Activated CD8-positive, alpha-beta T cell treated with anti-CD3 and anti-CD28 coated beads for 36 hours (primary cell): ENCODE measurements at places on chromosomes 5 and 9.

GRCh38 chr5:35284364-35284763 is 54.1 kb upstream of the PRLR start:
- no peak for DNase-seq

- no peak for DNase-seq
These were observed 6.8 kb downstream of the TENT4A start for GRCh38 chr5:6719896-6720560.

DNA sequence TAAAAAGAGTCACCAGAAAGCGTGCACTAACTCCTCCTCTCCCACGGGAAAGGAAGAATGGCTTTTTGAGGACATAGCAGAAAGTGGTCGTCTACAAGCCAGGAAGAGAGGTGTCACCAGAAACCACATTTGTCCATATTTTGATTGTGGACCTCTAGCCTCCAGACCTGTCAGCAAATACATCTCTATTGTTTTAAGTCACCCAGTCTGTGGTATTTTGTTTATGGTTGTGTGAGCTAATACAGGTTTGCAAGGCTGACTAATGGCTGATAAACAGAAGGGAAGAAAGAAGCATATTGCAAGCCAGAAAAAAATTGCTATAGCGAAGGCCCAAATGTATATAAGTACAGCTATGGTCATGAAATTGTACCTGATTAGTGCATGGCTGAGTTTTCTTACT is 21.4 kb downstream of the WDR70 start:
- DNase-seq: no peak

DNA sequence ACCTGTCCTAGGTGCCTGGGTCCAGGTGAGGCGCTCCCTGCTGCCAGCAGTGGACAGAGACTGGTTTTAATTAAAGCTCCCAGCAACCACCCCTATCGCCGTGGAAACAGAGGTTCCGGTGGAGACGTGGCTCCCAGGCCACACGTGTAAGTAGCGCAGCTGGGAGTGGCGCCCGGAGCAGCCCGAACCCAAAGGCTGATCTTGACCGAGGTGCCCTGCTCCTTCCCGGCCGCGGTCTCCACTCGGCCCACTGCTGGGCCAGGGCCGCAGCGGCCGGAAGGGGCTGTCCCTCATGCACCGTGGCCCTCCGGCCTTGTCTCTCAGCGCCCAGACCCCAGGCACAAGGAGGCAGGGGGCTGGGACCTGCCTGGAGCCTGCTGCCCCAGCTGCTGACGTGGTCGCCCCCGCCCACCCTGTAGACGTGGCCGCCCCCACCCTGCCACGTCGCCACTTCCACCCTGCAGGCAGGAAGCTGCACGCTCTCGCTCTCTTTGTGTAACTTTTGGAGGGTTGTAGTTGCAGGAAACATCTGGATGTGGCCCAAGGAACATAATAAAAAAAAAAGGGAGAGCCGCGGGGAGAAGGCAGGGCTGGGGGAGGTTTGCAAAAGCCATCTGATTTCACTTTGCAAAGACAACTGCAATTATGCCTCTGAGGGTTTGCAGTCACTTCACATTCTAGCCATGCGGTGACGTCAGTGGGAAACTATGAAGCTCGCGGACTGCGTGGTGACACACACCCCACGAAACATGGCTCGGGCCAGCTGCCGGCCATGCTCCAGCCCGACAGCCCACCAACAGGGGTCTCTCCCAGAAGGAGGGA is 129.9 kb downstream of the RXRA start:
- DNase-seq: peak; percentile 87

- no peak for DNase-seq
These were observed 1.8 kb downstream of the GRM6 start for GRCh38 chr5:178993236-178993765.

DNA sequence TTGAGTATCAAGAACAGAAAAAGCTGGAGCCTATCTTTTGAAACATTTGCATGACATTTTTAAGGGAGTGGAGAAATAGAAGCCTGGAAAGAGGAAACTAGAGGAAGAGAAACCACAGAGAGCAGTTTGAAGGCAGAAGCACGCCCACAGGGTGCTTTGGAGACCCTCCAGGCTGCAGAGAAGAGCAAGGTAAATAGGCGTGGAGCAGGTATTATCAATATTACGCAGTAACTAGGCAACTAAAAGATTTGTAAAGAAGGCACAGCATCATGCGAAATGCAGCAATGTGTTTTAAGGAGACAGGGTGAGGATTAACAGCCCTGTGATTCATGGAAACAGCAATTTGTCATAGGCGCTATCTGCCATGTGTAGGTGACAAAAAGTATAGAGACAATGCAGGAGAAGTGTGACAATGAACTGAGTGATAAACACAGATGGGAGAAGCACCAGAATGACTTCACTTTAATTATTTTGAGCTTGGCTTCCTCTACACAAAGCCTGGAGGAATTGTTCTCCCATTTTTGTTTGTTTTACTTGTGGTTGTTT is 281.2 kb downstream of the BRINP1 start:
- DNase-seq: no peak

DNA sequence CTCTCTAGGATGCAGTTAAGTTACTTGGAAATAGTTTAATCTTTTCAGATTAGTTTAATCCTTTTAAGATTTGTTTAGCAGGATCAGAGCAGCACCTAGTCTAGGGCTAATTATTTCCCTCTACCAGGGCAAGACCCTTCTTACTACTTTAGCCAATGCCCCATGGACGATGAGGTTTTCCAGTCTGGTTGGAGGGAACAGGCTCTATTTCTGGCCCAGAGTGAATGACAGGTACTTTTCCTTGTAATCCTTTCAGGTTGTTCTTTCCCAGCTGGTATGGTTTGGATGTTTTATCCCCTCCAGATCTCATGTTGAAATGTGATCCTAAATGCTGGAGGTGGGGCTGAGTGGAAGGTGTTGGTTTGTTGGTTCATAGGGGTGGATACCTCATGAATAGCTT is 27.2 kb downstream of the PTTG1 start:
- DNase-seq: no peak

DNA sequence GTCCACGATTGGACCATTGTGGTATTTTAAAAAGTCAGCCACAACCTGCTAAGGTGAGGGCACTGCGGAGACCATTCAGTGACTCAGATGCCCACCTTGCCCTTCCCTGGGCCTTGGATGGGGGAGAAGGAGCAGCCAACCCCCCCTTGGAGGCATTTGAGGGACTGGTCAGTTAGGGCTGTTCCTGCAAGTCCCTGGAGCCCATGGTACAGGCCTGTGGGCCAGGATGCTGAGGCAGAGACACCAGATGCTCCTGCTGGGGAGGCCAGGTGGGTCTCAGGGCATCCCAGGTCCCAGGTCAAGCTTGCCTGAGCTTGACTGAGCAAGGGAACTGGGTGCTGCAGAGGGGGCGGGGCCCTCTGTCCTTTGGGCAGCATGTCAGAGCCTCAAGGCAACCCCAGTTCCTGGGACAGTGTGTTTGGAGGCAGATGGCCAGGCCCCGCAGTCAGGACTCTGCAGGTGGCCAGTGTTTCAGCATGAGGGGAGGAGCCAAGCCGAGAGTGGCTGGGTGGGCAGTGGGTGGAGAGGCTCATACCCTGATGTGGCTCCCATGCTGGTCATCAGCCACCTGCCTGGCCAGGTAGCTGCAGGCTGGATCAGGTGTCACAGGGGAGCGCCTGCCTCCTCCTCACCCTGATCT is 27.5 kb downstream of the SLC6A3 start:
- DNase-seq: no peak

GRCh38 chr9:125507226-125507625 is 199.8 kb downstream of the MAPKAP1 start:
- DNase-seq: no peak

GRCh38 chr9:27768781-27769180 is 195.5 kb upstream of the C9orf72 start:
- DNase-seq: no peak

DNA sequence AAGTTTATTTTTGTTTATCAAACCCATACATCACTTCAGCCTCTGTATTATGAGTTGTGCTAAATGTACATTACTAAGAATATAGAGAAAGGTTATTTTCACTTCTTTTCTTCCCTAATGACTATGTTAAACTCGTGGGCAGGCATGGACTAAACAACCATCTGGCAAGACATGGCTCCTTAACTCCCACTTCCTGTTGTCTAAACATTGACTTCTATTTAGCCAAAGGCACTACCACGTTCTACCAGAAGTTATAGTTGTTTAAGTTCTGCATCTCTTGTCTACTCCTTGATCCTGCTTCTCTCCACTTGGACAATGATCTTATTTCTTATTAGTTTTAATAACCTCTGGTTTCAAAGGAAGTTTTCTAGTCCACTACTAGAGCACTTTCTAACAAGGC is 136.1 kb downstream of the MACIR start:
- DNase-seq: no peak

DNA sequence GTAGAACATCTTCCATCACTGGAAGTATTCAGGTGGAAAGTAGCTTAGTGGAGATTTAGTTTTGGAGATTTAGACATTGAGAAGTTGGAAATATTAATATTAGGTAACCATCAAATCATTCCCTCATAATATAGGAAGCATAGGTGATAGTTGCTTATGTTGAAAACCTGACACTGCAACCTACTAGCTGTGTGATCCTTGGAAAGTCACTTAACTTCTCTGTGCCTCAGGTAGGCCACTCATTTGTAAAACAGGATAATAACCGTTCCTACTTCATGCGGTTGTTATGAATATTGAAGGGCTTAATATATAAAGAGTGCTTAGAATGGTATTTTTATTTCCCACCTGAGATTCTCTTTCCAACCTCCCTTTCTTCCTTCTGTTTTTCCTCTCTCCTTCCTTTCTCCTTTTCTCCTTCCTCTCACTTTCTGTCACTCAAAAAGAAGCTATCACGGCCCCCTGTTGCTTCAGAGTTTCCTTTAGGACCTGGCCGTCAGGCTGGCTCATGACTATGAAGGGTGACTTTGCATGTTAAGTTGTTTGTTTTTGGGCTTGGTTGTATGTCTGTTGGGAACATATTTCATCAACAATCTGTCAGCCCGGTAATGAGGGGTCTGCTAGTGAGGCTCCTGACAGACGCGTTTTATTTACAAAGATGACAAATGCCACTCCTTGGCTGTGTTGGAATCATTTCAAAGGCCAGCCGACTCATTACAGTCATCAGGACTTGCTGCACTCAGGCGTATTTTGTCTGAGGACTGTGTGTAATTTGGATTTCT is 31.0 kb downstream of the DOCK2 start:
- no peak for DNase-seq

GRCh38 chr5:114056185-114056538 is 305.7 kb upstream of the KCNN2 start:
- no peak for DNase-seq

- DNase-seq: no peak
These were observed 5.4 kb downstream of the ATP10B start for GRCh38 chr5:160846642-160847041.

GRCh38 chr9:14992516-14992915 is 82.3 kb upstream of the FREM1 start:
- no peak for DNase-seq

DNA sequence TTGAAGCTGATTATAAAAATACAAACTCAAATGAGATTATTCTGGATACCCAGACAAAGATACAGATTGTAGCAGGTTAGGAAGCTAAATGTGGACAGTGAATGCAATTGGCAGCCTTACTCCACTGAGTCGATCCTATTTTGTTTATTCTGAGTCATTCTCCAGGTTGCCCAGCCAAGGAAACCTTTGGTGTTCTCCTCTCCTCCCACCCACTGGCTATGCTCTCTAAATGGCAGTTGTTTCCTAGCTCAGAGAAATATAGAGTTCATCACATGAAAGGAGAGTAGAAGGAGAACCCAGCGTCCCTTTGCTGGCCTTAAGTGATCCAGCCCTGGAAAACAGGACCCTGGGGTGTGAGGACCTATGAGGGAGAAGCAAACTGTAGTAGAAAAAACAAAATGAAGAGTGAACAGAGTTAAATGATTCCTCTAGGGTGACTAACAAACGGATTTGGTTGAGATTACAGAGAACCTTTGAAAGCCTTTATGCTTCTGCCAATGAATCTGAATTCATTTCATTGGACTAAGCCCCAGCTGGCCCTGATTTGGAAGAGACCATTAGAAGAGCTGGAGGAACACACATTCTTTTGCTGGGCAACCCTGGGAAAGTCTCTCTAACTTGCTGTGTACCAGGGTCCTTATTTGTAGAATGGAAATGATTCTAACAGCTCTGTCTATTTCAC is 95.1 kb downstream of the BRINP1 start:
- DNase-seq: no peak

GRCh38 chr5:175652741-175653663 is 4.9 kb upstream of the HRH2 start:
- DNase-seq: peak; percentile 93

- DNase-seq: no peak
These were observed 137.1 kb downstream of the ADAMTS2 start for GRCh38 chr5:179207920-179208705.

DNA sequence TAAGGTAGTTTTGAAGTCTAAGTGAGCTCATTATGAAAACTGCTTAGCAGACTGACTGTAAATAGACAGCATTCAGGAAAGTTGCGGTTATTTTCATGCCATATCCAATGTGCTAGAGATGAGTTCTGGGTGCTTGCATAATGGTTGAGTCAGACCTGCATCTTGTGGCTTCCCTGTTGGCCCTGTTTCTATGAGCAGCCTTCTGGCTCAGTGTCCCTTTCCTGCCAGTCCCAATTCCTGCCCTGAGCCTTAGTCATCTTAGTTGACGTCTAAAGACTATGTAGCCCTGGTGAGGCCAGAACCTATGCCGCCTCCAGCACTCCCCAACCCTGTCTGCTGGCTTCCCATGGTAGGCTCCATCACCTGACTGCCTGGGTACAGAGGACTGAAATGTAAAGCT is 76.3 kb upstream of the TNFSF8 start:
- peak; percentile 24 for DNase-seq

- no peak for DNase-seq
These were observed 38.8 kb downstream of the FNIP1 start for GRCh38 chr5:131757830-131758519.

GRCh38 chr9:98916660-98917059 is 27.0 kb upstream of the COL15A1 start:
- no peak for DNase-seq

DNA sequence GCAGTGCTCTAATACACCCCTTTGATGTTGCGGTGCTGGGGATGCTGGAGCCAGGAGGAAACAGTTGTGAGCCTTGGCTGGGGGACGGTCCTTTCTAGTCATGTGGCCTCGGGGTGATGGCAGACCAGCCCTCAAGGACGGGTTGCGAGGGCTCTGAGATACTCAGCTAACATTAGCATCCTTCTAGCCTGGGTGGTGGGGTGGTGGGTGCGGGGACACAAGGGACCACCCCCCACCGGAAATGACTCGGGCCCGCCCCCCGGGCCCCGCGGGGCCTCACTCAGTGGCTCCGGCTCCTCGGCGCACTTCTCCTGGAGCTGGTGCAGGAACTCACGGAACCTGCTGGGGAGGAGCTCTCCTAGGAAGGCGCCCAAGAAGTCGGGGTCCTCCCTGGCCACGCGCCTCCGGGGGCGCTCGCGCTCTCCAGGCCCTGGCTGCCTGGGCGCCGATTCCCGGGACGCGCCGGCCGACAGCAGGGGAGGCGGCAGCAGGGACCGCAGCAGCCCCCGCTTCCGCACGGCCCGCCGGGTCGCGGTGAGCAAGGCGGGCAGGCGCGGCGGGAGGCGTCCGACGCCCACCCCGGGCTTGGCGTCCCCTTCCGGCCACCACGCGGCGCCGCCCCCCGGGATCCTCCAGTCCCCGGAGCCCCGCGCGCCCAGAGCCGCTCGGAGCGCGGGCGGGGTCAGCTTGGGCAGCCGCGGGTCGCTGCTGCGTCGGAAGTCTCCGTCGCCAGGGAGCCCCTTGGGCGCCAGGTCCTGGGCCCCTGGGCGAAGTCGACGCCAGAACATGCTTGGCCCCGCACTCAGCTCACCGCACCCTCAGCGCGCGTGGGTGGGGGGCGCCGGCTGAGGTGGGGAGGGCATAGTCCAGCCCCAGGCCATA is 873 bp downstream of the C9orf50 start:
- DNase-seq: no peak

GRCh38 chr9:89810431-89810830 is 205.6 kb downstream of the GADD45G start:
- no peak for DNase-seq

- DNase-seq: no peak
These were observed 39.4 kb downstream of the BASP1 start for GRCh38 chr5:17256839-17257238.
